Stimulated activated CD8-positive, alpha-beta memory T cell treated with anti-CD3 and anti-CD28 coated beads, Interleukin-15, amount 100 ng/mL, for 4 hours (primary cell): ENCODE measurements at places on chromosomes 7 and 10.
A peak's percentile ranks its signal among the peaks of the same experiment; 100 is the strongest.

DNA sequence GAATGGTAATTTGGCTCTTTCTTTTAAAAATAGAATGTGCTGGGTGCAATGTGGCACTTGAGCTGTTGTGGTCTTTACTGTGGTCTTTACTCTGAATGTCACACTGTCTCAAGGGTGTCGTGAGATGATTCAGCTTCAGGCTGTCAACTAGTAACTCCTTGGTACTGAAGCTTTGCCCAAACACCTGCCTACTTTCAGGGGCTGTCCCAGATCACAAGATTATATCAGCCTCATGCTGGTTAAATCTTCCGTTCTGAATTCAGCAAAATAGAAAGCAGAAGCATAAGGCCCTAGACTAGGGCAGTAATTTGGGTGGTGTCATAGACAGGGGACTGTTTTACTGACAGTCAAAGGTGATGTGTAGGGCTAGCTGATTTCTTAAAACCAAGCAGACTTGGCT is 110.9 kb downstream of the BAMBI start:
- DNase-seq = no peak

DNA sequence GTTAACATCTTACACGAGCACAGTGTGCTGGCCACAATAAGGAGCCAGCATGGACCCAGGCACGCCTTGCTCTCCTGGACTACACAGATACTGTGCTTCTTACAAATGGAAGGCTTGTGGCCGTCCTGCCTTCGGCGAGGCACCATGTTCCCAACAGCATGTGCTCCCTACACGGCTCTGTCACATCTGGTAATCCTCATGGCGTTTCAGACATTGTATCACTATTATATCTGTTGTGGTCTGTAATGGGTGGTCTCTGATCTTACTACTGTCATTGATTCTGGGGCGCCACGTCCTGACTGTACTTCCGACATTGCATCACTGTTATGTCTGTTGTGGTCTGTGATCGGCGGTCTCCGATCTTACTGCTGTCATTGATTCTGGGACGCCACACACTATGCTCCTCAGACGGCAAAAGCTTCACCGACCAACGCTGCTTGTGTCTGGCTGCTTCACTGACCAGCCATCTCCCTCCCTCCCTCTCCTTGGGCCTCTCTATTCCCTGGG is 195.4 kb downstream of the MAD1L1 start:
- DNase-seq = peak; percentile 27

DNA sequence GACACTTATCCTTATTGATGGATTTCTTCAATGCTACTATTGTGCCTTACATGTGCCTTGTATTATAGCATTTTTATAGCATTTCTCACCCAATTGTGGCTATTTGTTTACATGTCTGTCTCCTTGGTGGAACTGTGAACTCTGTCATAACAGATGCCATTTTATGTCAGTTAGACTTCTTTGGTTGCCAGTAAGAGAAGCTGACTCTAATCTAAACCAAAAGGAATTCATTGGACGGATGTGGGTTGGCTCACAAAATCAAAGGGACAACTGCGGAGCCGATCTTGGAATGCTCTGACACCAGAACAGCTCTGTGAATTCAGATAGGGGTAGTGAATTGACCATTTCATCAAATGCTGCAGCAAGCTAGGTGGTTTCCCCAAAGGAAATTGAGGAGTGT is 15.0 kb downstream of the GARIN1A start:
- DNase-seq = no peak

DNA sequence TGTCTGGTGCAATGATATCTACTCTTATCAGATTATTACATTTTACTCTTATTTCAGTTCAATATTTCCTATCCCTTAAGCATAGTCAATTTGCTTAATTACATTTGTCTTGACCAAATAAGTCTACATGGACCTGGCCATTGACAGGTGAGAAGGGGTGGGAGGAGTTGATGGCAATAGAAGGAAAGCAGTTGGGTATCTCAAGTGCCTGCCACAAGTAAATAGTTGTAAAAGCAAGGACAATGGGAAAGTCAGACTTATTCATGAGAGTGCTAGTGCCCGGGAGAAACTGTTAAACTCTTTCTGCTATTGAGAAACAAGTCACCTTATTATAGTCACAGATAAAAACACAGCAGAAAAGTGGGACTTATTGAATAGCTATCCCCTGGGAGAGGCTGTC is 32.4 kb upstream of the HGF start:
- DNase-seq = no peak

DNA sequence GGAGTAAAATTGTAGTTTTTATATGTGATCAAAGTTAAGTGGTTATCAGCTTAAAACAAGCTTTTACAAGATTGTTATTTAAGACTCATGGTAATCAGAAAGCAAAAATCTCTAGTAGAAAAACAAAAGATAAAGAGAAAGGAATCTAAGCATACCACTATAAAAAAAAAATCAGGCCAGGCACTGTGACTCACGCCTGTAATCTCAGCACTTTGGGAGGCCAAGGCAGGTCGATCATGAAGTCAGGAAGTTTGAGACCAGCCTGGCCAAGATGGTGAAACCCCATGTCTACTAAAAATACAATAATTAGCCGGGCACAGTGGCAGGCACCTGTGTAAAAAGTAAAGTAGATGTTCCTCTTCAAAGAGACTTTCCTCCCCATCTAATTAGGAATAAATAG is 265.9 kb upstream of the NRP1 start:
- no peak for DNase-seq

GRCh38 chr7:32093415-32094408 is 23.5 kb upstream of the PDE1C start:
- DNase-seq = no peak

GRCh38 chr7:22627136-22627535 is 99.9 kb upstream of the IL6 start:
- no peak for DNase-seq

DNA sequence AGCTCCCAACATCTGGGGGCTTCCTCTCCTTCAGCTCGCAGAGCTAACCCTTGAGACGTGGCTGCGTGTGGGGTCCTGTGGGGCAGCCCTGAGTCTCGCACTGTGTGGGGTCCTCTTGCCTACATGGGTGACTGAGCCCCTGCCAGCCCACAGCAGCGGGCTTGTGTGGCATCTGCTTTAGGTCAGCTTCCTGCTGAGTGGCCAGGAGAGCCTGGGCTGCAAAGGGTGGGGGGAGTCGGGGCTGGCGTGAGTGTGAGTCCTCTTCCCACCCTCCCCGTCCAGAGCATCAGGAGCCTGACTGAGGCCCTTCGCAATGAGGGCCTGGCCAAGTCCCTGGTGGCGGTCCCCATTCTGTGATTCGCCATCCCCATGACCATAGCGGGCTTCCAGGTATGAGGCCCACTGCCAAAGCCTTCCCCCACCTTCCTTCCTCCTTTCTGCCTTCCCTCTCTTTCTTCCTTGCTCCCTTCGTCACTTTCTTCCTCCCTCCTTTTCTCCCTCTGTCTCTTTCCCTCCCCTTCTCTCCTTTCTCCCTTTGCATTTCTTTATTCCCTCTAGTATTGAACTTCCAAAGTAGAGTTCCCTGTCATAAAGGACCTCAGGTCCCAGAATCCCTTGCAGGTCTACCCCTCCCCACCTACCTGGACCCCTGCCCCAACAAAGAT is 85.2 kb downstream of the CDH23 start:
- DNase-seq = no peak

GRCh38 chr7:120992272-120992964 is 3.9 kb downstream of the CPED1 start:
- DNase-seq = no peak

DNA sequence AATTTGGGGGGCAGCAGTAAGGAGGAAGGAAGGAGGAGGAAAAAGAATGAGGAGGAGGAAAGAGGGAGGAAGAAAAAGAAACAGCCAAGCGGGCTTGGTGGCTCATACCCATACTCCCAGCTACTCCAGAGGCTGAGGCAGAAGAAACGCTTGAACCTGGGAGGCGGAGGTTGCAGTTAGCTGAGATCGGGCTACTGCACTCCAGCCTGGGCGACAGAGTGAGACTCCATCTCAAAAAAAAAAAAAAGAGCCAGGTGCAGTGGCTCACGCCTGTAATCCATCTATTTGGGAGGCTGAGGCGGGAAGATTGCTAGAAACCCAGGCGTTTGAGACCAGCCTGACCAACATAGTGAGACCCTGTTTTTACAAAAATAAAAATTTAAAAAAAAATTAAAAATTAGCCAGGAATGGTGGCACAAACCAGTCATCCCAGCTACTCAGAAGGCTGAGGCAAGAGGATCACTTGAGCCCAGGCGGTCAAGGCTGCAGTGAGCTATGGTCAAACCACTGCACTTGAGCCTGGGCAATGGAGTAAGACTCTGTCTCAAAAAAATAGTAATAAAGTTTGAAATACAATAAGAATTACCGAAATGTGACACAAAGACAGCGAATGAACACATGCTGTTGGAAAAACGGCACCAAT is 14.1 kb upstream of the CRCP start:
- no peak for DNase-seq

DNA sequence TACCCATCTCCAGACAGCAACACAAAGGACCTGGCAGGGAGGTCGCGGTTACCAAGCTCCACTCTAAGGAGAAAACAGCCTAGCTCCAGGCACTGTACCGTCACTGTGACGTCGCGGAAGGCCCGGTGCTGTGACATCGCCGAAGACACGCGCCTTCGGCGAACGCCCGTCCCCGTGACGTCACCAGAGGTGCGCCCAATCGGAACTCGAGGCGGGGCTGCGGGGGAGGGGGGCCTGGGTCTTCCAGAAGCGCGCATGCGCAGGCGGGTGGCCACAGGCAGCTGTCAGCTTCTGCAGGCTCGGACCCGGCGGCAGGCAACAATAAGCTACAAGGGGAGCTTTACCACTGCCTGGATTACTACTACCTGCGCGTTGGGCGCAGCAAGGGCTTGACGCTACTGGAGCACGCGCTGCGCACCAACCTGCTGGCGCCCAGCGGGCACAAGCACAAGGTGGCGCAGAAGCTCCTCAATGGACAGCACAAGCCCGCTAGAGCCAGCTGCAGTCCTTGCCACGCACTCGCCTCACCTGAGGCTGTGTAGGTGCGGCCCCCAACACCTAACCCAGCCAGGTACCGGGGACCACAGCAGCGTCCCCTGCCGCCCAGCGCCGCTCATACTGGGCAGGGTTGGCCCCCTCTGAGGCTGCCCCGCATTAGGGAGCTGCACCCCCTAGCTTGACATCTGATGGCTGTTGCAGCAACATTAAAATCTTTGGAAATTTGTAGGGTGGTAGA is 208.4 kb downstream of the TPST1 start:
- DNase-seq = peak; percentile 66

- DNase-seq = no peak
These were observed 19.4 kb upstream of the EZH2 start for GRCh38 chr7:148903504-148903903.

- DNase-seq = no peak
These were observed 30.4 kb downstream of the MYPN start for GRCh38 chr10:68139448-68140272.

DNA sequence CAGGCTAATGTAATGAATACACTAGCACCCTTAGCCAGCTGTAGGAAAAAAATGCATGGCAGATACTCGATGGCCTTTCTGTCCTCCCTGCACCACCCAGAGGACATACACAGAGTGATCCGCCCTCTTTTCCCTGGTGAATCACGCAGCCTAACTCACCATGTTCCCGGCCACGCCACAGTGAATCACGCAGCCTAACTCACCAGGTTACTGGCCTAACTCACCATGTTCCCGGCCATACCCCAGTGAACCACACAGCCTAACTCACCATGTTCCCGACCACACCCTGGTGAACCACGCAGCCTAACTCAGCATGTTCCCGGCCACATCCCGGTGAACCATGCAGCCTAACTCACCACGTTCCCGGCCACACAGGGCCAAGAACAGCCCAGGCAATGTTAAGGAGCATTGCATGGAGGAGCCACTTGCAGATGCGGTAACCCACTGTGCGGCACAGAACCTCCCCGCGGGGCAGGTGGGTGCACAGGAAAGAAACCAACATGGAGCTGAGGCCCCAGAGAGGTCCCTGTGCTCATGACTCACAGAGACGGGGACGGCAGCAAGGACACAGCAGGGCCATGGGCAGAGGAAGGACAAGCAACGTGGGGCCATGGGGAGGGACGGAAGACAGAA is 508.5 kb downstream of the DNAJB6 start:
- DNase-seq = no peak

DNA sequence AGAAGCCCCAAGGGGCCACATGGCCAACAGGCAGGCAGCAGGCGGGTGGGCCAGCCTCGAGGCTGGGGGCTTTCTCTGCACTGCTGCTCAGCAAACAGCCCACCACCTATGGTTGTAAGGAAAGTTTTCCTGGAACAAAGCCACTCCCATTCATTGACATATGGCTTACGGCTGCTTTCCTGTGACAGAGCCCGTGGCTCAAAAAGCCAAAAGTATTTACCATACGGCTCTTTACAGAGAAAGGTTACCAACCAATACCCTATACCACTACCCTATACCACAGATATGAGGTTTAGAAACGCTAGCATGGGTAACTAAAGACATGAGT is 152.7 kb downstream of the MAD1L1 start:
- DNase-seq = no peak

DNA sequence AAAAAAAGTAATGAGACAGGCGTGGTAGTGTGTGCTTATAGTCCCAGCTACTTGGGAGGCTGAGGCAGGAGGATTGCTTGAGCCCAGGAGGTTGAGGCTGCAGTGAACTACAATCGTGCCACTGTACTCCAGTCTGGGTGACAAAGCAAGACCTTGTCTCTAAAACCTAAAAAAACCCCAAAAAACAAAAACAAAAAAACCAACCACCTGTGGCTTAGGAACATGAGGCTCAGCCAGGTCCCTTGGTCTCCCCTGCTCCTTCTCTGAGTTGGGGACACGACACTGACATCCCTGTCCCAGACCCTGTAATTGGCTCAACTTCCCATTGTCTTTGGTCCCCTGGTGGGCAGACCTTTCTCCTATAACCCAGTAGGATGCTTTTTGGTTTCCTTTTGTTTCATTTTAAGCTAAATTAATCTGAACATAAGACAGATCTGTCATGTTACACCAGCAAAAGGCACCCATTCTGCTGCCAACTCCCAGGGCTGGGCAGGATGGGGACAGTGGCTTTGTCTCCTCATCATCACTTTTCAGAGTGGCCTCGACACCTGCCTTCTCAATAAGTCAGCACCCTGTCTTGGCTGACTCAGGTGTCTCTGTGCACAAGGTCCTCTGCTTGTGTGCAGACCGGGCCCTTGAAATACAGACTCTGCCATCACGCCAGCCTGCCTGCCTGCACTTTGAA is 74.4 kb downstream of the MYL10 start:
- no peak for DNase-seq

DNA sequence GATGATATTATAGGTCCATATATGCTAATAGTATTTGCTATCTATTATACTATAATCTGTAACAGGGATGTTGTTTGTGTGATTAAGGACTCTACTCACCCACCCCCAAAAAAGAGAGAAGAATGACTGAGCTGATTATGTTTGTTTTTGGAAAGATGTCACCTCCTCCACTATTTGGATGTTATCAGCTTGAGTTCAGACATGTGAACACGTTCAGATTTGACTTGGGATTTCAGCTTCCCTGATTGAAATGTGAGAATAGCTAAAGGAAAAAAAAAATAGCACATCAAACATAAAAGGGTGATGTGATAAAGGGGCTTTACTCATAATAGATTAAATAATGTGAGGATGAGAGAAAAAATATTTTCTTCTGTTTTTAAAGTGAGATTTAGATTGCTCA is 81.2 kb downstream of the VTI1A start:
- no peak for DNase-seq

GRCh38 chr7:42832667-42833066 is 79.2 kb downstream of the C7orf25 start:
- no peak for DNase-seq
